ENCODE measurements at places on chromosomes 4 and X.
A peak's percentile ranks its signal among the peaks of the same experiment; 100 is the strongest.

DNA sequence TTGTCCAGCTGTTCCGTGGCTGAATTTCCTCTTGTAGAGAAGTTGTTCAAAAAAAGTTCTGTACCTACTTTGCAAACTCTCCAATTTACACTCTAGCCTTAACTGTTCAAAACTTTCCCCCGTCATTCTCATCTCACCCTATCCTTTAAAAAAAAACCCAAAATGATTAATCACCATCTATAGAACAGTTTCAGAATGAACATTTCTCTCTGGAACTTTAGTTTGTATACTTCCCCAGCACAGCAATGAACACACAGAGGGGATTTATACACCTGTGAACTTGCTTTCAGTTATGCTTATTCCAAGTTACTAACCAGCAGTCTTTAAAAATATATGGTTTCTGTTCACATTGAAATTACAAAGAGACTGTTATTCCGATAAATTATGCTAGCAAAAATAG, 1.2 kb downstream of the GEMIN8 start:
- DNase-seq: no peak

- DNase-seq: no peak
Measured at GRCh38 chr4:85834934-85835333, 360.0 kb downstream of the ARHGAP24 start.

DNA sequence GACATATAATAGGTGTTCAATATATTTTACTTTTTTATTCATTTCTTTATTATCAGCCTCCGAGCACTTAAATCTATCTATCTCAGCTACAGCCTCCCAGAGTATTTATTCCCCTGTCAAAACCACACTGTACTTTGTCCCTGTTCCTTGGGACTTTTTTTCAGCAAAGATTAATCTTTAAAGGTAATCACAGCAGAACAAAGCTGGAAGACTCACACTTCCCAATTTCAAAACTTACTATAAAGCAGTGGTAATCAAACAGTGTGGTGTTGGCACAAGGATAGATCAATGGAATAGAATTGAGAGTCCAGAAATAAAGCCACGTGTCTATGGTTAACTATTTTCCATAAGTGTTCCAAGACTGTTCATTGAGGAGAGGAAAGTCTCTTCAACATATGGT, 59.7 kb downstream of the KLHL13 start:
- no peak for DNase-seq

- DNase-seq: no peak
Measured at GRCh38 chr4:98609934-98610333, 48.5 kb downstream of the TSPAN5 start.

- DNase-seq: no peak
Measured at GRCh38 chrX:109927663-109928273, 75.1 kb upstream of the TMEM164 start.

DNA sequence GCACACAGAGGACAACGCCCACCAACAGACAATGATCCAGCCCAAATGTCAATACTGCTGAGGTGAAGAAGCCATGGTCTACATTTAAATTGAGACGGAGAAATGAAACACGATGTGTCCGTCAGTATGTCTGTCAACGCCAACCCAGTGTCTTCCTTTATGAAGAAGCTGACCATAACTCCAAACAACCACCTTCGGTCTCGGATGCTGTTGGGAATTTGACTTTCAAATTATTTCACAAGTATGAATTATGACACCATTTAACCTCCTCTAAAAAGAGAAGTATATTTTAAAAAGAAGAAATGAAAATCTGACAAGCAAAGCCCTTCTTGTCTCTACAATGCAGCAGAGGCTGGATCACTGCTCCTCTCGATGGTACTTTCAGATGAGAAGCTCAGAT, 123.7 kb upstream of the MAP3K15 start:
- DNase-seq: no peak

DNA sequence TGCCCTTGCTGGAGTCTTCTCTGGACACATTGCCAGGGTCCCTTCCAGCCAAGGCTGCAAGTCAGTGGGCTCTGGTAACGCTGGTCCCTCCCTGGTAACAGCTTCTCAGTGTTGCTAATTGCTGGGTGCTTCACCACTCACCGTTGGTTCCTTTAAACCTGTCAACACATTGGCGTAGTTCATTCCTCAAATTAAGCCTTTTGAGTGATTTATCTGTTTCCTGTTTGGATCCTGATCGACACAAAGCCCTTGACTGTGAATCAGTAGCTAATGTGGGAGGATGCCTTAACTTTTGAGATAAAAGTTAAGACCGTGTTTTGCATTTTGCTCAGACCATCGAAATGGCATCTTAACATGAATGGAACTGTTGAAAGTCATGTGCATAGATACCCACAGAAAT, 125.9 kb downstream of the AMELX start:
- no peak for DNase-seq

GRCh38 chrX:12975991-12976558, 1.2 kb downstream of the TMSB4X start:
- DNase-seq: no peak

GRCh38 chr4:1770245-1770644, 22.8 kb upstream of the FGFR3 start:
- DNase-seq: no peak

DNA sequence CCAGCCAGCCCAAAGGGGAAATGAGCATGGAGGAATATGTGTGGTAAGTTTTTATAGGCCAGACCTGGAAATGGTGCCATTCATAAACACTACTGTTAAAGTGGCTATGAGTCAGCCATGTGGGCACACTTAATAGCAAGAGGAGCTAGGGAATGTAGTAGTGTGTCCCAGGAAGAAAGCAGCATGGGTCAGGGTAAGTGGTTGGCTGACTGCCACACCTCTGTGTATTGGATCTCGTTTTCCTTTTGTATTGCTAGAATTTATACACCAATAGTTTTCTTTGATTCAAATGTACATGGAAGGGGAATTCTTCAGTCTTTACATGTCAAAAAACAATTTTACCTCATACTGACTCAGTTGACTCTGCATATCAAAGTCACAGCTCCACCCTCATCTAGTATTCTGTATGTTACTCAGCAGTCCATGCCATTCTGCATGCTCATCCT, 22.9 kb upstream of the SGMS2 start:
- DNase-seq: no peak

DNA sequence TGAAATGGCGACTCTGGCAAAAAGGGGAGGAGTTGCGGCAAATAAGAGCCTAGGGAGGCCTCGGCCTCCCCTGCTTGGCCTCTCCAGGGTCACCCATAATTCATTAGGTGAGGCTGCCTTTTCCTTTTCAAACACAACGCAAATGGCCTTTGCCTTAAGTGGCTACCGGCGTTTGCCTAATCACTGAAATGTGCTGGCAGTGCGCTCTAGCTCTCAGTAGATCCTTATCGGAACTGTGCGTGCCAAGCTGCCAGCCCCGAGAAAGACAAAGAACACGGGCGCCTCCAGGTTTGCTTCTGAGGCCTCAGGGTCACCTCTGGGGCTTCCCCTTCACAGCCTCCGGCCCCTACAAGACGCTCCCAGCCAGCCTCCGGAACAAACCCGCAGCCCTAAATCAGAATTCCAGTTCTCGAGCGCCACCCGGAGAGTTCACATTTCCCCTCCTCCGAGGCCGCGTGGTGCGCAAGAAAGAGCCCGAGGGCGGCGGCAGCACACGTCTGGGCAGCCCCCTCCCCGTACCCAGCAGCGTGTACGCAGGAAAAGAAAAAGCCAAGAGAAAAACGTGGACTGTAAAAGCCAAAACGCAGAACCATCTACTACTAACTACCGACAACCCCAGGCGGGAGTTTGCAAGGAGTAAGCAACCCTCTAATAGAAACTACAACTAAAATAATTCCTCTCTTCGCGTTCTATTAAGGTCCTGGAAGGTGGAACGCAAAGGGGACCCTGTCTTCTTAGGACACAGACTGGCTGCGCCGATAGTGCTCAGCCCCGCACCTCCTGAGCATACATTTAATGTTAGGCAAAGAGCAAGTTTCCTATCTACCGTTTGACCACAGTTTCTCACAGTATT, 76.5 kb upstream of the BCOR start:
- peak; percentile 36 for DNase-seq

DNA sequence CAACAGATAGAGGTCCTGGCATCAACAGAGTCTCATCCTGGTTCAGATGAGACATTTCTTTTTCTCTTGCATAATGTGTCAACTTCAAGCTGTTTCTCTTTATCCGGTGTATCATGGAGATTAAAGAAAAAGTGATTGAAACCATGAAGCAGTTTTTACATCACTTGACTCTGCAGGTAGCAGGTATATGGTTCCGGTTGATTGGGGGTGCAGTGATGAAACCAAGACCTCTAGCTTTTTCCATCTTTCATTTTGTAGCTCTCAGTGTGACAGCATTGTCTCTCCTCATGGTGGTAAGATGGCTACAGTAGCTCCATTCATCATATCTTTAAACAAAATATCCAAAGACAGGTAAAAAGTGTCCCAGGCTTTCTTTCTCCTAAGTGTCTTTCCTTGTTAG, 2.4 kb upstream of the HOPX start:
- no peak for DNase-seq

DNA sequence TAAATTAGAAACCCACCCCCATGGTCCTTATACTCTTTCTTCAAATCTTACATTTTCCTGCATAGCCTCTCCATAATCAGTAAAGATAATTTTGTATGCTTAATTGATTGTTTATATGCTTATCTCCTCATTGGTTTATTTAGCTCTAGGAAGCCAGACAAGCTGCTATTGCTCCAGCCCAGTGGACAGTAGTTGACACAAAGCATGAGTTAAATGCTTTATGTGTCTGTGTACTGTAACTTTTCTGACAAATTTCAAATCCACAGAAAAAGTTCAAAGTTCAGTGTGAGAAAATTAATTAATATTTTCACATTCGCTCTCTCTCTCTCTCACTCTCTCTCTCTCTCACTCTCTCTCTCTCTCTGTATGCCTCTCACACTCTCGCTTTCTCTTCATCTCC, 181.7 kb downstream of the GABRB1 start:
- no peak for DNase-seq

- peak; percentile 7 for DNase-seq
Measured at GRCh38 chr4:158209825-158210807, at the start of gene TMEM144. TMEM144 (plus strand) TSS chr4:158210486; CDS start chr4:158212668, 2,182 bp downstream.

DNA sequence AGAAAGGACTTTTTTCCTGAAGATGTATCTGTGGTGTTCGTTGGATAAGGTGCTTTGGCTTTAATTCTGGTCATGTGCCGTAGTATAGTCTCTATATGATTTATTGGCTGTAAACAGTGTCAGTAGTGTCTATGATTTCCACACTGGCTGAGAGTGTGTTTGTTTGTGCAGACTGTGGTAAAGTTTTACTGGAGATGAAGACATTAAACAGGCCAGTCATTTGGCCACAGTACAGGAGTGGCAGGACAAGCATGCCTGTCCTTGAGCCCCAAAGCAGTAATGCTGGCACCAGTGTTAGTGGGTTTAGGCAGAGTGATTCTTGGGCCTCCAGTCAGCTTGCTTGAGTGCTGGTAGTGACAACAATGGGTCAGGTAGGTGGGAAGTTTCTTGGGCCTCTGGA, 1023.9 kb upstream of the GRID2 start:
- no peak for DNase-seq

GRCh38 chr4:147599769-147600168, 17.4 kb upstream of the TMEM184C start:
- no peak for DNase-seq

GRCh38 chr4:127832585-127832984, 48.1 kb upstream of the PLK4 start:
- DNase-seq: no peak

DNA sequence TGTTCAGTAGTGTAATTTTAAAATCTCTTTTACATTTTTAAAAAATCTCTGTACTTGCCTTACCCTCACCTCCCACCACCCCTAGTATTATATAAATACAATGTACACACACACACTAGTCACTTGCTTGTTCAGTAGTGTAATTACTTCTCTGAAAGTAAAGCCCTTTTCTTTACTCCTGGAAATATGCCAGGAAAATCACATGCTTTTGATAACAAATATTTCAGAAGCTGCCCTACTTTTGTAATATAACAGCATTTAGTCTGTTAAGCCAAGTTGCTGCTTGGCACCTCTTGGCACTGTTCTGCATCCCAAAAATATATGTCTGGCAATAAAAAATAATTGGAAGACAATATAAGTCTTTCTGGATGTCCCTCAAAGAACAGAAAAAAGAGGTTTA, 172.8 kb upstream of the APOOL start:
- no peak for DNase-seq

DNA sequence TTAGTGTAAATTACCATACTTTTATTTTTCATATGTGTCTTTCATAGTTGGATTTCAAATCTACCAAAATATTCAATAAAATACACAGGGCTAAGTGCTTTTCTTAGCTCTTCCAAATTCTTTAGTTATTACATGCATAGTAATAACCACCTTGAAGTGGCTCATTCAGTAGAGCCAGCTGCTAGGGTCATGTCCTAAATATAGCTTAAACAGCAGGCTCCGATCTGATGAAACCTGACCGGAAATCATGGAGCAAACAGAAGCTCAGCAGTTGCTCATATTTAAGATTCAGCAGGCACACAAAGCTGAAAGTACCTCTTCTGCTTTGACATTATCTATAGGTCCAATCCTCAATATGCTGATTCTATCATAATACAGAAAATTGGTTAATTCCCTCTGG, 1470.4 kb downstream of the ADGRL3 start:
- DNase-seq: peak; percentile 81

Data from SHP77 treated with DMSO at 0.1 percent for 48 hours (cell line).